ELR (cell line): ENCODE measurements at places on chromosomes 13 and 19.

GRCh38 chr13:65309906-65310305, 1920.2 kb downstream of the PCDH9 start:
- DNase-seq = no peak

DNA sequence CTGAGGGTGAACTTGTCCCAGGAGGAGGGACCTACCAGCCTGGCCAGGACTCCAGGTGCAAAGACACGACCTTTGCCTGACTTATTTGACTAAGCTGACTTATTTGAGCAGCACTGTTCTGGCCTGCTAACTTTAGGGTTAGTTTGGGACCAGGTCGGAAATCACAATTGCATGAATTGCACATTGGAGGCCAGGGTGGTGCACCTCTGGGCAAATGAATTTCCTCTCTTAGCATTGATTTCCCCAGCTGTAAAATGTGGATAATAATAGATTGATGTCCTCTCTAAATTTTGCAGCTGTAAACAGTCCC, 1.4 kb upstream of the BST2 start:
- DNase-seq = no peak

- DNase-seq = no peak
These were observed 24.5 kb downstream of the CFAP97D2 start for GRCh38 chr13:114203536-114203935.

DNA sequence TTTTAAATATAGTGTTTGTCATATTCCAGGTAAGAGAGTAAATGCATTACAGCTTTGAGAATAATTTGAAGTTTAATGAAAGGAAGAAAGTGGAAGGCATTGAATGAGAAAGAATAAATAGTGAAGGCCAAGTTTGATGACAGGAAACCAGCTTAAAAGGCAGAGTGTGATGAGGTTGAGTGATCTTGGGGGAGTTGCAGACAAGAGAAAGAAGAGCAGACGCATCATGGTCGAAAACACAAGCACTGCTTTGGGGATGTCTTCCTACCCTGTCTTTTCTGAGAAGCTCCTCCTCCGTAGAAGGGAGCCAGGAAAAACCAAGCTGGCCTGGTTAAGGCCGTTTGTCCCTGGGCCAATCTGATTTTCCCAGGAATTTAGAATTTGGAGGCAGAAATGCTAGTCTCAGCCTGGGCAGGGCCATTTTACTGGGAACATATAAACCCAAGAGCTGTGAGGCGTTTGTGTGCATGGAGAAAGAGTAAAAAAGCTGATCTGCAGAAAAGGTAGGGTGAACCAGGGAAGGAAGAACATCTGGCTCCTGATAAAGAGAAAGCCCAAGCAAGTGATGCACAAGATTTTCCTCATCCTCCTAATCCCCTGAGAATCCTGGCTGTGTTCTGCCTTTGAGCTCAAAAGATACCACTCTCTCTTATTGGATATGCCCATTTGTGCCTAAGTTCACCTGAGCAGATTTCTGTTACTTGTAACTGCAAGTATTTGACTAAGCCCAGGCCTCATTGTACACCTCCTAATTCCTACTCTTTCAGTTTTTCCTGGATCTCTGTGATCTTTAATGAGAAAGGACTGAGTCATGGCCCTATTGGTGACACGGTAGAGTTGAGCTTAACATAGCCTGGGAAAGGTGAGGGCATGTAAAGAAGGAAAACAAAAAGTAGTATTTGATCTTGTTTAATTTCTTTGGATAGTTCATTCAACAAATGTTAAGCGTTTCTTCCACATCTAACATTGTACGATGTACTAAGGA, 80.0 kb downstream of the WDFY2 start:
- DNase-seq = peak; percentile 34

- DNase-seq = no peak
These were observed 8.1 kb downstream of the URAD start for GRCh38 chr13:27980280-27980998.

GRCh38 chr19:42129399-42130253, 2.6 kb downstream of the POU2F2 start:
- no peak for DNase-seq

- peak; percentile 34 for DNase-seq
These were observed 6.7 kb downstream of the NANOS3 start for GRCh38 chr19:13883516-13884064.

DNA sequence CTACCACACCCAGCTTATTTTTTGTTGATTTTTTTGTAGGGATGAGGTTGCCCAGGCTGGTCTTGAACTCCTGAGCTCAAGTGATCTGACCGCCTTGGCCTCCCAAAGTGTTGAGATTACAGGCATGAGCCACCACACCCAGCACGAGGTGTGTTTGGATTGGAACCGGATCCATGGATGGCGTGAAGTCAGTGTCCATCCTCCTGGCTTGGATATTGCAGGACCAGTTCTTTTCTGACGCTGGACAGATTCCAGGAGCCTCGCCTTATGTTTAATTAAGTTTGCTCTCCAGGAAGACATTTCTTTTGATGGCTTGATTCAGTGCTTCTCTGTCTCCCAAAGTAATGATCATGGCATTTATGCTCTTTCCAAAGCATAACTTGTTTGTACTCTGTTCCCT, 14.4 kb upstream of the RFXAP start:
- DNase-seq = no peak

GRCh38 chr13:110493613-110494012, 67.9 kb downstream of the RAB20 start:
- no peak for DNase-seq
